ENCODE measurements at places on chromosomes 5 and 9.

- no peak for DNase-seq
Observed at GRCh38 chr5:125970631-125971307, 452.4 kb upstream of the GRAMD2B start.

GRCh38 chr5:154077696-154078095, 38.9 kb downstream of the MFAP3 start:
- DNase-seq, result no peak

GRCh38 chr9:37927601-37928551, 23.9 kb upstream of the SLC25A51 start:
- no peak for DNase-seq

DNA sequence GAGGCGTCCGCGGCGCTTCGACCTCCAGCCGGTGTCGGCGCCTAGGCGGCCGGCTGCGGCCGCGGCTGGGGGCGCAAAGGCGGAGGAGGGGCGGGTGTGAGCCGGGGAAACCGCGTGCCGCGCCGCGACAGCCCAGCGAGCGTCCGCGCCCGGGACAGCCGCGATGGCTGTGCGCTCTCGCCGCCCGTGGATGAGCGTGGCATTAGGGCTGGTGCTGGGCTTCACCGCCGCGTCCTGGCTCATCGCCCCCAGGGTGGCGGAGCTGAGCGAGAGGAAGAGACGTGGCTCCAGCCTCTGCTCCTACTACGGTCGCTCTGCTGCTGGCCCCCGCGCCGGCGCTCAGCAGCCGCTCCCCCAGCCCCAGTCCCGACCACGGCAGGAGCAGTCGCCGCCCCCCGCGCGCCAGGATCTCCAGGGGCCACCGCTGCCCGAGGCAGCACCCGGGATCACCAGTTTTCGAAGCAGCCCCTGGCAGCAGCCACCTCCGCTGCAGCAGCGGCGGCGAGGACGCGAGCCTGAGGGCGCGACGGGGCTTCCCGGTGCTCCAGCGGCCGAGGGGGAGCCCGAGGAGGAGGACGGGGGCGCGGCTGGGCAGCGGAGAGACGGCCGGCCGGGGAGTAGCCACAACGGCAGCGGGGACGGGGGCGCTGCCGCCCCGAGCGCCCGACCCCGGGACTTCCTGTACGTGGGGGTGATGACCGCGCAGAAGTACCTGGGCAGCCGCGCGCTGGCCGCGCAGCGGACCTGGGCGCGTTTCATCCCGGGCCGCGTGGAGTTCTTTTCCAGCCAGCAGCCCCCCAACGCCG, 605 bp downstream of the CHSY3 start:
- DNase-seq, result no peak

DNA sequence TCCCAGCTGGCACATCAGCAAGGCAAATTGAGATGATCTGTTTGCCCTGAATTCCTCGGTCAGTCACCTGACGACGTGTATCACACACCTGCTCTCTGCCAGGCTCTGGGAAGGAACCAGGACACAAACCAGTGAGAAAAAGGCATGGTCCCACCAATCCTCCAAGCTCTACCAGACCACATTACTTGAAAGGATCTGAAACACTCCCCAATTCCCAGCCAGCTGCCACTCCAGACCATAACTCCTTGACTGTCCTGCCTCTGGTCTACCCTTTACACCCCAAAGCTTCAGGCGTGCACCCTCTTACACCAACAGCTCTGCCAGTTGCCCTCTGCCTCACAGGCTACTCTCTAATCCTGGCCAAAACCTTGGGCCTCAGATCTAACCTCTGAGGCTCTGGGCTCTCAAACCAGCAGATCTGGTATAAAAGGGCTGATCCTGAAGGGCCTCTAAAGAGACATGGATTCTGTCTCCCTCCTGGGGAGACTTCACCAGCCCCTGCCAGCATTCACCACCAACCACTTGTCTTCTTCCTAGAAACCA, 6.8 kb downstream of the MGAT1 start:
- DNase-seq, result no peak

DNA sequence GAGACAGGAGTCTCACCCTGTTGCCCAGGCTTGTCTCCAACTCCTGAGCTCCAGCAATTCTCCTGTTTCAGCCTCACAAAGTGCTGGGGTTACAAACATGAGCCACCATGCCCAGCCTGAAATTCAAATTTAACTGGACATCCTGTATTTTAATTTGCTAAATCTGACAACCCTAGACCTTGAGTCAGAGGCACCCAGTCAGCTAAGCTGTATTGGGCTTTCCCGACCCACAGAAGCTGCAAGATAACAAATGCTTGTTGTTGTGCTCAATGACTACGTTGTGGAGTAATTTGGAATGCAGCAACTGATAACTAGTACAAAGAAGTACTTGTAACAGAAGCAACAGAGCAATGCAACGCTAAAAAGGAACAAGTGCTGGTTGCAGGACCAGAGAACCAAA, 533.1 kb downstream of the NTRK2 start:
- DNase-seq, result no peak

GRCh38 chr5:115381911-115382662, 85.6 kb upstream of the CCDC112 start:
- no peak for DNase-seq

DNA sequence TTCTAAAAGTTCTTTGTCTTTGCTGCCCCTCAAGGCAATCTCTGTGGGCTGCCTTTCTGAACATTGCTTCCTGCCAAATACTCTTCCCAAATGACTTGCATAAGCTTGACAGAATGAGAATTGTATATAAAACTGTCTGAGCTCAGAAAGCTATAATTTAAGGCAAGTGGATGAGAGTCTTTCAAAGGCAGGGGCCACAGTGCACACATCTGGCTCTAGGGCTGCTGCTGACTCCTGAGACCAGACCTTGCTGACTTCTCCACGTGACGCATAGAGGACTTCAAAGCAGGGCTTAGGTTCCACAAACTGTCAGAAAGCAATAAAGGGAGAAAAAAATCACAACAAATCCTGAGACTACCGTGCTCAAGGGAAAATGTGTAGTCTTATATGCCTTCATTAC, 79.4 kb upstream of the DIRAS2 start:
- no peak for DNase-seq

- no peak for DNase-seq
Observed at GRCh38 chr5:135219868-135220267, 179.2 kb downstream of the MACROH2A1 start.

DNA sequence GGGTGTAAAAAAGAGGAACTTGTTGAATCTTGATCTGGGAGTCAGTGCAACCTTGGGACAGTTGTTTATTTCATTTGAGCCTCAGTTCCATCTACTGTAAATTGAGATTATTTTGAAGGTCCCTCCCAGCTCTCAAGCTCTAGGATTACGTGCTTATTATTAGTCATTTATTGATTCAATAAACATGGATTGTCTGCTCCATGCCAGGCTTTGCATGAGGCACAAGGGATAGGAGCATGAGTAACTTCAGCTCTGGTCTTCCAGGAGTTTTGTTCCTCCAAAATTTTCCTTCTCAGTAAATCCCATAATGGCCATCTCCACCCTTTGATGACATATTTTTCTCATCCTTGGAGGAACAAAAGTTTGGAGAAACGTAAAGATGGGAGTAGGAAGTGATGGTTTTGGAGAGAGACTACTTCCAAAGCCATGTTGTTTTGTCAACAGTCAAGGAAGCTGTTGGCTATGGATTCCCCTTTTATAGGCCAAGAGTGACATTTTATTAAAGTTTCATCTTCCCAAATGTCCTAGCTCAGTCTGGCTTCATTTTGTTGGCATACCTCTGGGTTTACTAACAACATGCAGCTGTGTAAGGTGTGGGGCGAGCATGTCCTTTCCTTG, 244.6 kb downstream of the DMRT2 start:
- DNase-seq, result no peak

DNA sequence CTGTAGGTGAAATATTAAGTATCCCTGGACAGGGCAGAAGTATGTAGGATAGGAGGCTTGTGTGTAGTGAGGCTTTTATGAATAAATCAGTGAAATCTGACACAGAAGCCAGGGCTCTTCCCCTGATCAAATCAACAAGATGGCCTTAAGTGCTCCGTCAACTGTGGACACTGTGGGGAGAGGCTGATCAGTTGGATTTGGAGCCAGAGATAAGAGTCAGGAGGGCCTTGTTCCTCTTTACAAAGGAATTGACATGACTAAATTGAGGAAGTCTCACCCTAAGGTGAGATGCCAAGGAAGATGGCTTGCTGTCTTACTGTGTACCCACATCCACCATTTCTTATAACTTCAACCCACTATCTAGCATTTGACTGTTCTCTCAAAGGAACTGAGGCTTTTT, 91.6 kb upstream of the PRRC1 start:
- no peak for DNase-seq

All from Panc1 (cell line).